Astrocyte (in vitro differentiated cells and primary cell): ENCODE measurements at places on chromosomes 16 and 17.

GRCh38 chr16:22318690-22319358, 21.6 kb downstream of the POLR3E start:
- no peak for DNase-seq

DNA sequence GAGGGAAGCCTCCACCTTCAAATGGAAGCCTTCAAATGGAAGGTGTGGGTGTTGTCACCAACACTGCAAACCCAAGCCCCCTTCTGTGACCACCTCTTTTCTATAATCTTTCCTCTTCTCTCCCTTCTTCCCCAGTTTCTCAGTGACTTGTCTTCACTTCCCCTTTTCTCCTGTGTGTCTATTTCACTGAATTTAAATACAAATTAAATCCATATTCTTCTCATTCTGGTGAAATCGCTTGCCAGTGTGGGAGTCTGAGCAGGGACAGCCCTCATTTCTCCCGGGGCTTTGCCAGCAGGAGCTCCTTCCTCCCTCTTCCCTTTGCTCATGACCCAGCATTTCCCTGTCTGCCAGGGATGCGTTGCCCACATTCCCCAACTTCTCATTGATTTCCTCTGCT, 6.4 kb upstream of the ITGAX start:
- no peak for DNase-seq

DNA sequence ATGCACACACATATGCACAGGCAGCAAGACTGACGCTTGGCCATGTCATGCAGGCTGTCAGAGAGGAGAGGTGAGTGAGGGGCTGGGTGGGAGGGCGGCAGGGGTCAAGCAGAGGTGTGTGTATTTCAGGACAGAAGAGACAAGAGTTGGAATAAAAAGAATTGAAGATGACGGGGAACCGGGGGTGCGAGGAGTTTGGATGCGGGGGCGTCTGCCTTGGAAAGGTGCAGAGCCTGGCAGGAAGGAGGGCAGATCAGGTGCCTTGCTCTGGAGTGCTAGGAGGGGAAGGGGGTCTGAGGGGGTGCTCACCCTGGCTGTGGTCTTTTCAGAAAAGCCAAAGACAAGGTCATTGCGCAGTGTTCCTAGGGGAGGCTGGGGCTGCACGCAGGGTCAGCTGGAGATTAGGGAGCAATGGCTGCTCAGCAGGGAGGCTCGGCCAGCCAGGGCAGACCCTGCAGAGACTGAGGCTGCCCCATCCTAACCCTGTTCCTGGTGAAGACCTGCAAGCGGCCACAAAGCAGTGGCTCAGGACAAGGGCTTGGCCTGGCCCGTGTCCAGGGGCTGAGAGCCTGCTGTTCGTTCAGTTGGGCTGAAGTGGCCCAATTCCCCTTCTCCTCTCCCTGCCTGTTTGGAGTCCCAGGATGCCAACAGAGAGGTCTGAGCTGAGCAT, 23.7 kb upstream of the CBX4 start:
- no peak for DNase-seq

GRCh38 chr17:59783221-59784047, 76.0 kb downstream of the VMP1 start:
- peak; percentile 83 for DNase-seq

DNA sequence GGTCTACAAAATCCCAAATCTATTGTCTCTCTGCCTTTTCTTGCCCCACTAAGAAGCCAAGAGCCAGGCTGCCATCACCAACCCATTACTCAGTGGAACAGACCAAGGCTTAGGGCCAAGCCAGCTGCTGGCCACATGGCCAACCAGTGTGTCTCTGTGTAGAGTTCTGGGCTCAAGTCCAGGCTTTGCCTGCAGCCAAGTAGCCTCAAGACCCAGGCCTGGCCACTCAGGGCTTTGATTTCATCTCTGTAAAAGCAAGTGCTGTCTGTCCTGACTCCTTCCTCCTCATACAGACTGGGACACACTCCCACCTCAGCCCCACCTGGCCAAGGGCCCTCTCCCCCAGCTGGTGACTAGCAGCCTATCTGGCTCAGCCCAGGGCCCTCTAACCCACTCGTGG, 14.6 kb downstream of the SREBF1 start:
- DNase-seq = peak; percentile 87

GRCh38 chr17:82168568-82168967, 44.1 kb downstream of the CCDC57 start:
- DNase-seq = no peak

DNA sequence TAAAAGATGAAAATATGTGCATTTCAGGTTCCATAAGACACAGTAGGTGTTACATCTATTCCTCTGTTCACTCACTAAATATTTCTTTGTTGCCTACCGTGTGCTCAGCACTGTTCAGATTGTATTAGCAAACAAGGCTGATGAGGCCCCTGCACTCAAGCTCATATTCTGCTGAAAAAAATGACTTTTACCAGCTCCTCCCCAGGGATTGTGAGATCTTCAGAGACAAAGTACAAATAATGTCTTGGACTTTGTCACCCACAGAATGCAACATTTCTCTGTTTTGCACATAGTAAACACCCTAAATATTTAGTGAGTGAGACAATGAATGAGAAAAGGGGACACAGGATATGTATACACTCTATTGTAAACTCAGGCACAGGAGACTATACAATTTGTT, 21.9 kb upstream of the MYOCD start:
- no peak for DNase-seq

GRCh38 chr17:751269-752001, 629 bp downstream of the GEMIN4 start:
- DNase-seq = no peak
